Fibroblast of upper back skin (primary cell): ENCODE measurements at places on chromosomes 2 and 18.
A peak's percentile ranks its signal among the peaks of the same experiment; 100 is the strongest.

DNA sequence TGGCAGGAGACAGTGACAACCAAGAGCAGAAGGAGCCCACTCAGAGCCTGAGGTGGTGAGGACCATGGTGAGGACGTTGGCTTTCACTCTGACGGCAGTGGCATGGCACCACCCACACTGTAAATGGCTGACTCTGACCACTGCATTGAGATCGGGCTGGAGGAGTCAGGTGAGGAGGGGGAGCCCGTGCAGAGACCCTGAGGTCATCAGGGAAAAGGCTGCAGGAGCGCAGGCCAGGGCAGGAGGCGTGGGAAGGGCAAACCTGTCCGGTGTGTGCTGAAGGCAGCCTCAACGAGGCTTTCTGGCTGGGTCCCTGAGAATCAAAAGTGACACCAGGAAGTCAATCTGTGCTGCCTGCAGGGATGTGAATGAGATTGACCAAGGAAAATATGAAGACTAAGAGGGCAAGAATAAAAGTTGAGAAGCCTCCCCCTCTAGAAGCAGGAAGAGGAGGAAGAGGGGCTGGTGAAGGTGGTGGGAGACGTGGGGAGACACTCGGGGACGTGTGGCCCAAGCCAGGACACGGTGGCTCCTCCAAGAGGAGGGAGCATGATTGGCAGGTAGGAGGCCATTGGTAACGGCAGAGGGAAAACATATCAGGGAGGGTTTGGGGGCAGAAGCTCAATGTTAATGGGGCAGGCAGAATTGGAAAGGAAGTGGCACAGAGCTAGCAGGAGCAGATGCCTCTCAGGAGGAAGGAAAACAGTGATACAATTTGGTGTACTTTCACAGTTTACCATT is 2.0 kb upstream of the OR6B3 start:
- DNase-seq, result no peak

- no peak for DNase-seq
These were observed 5.3 kb upstream of the ACADL start for GRCh38 chr2:210230518-210230917.

GRCh38 chr2:164974221-164974620 is 18.9 kb upstream of the SLC38A11 start:
- no peak for DNase-seq

- DNase-seq, result no peak
These were observed 200.5 kb upstream of the HDAC4 start for GRCh38 chr2:239601201-239601851.

DNA sequence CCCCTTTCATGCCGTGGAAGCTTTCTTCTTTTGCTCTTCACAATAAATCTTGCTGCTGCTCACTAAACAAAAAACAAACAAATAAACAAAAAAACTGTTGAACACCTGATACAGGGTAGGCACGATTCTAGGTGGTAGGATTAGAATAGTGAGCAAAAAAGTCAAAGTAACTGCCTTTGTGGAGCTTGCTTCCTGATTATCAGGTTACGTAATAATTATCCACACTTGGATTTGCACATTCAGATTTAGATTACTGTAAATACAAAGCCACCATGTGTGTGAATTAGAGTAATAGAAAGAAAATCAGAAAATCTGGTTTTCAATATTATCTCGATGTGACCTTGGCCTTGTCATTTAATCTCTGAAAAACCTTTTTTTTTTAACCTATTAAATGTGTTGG is 307.1 kb downstream of the NRXN1 start:
- DNase-seq, result no peak

- peak; percentile 42 for DNase-seq
These were observed 86.7 kb downstream of the TTC27 start for GRCh38 chr2:32714521-32714920.

GRCh38 chr2:233244818-233245217 is 6.7 kb upstream of the ATG16L1 start:
- no peak for DNase-seq

DNA sequence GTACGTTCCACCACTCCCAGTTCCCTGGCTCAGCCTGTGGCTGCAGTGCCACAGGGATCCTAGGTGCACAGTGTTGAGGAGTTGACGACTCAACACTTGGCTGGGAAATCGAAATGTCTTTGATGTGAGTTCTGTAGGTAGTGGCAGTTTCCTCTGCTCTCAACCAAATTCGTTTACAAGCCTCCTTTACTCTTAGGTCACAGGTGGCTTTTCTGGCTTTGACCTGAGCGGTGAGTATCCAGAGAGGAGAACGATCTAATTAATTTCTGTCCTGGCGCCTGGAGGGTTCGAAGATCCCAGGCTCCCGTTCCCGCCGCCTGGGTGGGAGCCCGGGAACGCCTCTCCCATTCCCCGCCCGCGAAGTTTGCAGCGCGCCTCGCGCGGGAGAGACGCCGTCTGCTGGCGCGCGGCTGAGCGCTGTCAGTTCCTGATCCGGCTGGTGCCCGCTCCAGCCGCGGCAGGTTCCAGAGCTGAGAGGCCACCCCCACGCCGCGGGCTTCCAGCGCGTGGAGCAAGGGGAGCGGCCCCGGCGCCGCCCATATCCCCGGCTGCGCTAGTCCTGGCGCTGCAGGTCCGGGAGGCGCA is at the start of gene LAMA3:
TSS of gene LAMA3 (plus strand) at position 423 of the 585 bp plus-strand sequence. CDS start 231 bp downstream, outside the sequence.
- DNase-seq, result no peak

DNA sequence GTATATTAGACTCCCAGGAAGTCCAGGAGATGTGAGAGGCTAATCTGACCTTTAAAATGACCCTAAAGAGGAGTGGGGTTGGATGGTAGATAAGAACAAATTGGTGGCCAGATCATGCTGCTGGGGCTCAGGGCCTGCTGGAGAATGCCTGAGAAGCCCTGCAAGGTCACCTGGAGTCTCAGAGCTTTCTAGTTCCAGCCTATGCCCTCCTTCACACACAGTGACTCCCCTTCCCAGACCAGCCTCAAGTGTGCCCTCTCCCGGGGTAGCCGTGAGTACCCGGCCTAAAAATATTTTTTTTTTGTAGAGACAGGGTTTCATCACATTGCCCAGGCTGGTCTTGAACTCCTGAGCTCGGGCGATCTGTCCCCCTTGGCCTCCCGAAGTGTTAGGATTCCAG is 44.2 kb upstream of the FZD5 start:
- DNase-seq, result no peak

- DNase-seq, result no peak
These were observed 131.8 kb downstream of the BAZ2B start for GRCh38 chr2:159484532-159484931.

- no peak for DNase-seq
These were observed 158.6 kb downstream of the HNMT start for GRCh38 chr2:138122891-138123290.

DNA sequence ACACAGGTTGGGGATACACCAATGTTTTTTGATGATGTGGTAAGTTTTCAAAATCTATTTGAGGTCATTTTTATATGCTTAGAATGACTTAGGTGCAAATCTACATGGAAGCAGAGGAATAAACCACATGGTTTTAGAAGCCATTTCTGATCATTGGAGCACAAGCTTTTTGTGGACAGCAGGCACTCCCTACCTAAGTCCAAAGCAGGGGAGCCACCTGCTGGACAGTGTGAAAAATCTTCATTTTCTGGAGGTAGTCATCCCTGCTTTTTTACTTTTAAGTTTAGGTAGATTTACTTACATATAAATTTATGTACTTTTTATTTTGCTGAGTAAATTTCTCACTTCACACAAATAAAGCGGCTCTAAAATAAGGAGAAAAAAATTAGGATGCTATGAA is 323.2 kb downstream of the PLCL1 start:
- peak; percentile 72 for DNase-seq

DNA sequence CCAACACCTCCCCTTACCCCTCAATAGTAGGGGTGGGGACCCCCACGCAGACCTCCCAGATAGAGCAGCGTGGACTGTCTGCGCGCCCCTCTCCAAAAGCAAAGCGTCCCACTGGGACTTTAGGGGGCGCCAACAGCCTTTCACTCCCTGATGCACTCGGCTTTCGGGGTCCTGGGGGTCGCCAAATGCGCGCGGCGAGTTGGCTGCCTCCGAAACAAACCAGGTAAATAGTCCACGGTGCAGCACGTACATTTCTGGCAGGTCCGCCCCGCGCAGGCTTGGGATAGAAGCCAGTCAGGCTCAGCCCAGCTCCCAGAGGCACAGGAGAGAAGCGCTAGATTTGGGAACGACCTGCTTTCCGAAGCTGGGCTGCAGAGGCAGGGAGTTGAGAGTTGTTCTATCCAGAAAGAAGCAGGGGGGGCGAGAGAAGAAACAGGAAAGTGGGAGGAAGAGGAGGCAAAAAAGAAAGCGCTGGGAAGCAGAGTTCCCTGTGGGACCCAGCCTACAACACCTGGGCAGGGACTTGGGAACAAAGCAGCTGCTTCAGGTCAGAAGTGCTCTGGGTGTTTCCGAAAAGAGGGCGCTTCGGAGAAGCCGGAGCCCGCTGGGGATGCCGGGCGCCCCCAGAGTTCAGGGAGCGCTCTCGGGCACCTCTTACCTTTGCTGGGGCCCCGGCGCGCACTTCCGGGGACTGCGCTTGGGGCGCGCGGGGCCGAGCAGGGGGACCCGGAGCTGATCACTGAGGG is 544 bp downstream of the EVA1A start:
- DNase-seq, result peak; percentile 24

DNA sequence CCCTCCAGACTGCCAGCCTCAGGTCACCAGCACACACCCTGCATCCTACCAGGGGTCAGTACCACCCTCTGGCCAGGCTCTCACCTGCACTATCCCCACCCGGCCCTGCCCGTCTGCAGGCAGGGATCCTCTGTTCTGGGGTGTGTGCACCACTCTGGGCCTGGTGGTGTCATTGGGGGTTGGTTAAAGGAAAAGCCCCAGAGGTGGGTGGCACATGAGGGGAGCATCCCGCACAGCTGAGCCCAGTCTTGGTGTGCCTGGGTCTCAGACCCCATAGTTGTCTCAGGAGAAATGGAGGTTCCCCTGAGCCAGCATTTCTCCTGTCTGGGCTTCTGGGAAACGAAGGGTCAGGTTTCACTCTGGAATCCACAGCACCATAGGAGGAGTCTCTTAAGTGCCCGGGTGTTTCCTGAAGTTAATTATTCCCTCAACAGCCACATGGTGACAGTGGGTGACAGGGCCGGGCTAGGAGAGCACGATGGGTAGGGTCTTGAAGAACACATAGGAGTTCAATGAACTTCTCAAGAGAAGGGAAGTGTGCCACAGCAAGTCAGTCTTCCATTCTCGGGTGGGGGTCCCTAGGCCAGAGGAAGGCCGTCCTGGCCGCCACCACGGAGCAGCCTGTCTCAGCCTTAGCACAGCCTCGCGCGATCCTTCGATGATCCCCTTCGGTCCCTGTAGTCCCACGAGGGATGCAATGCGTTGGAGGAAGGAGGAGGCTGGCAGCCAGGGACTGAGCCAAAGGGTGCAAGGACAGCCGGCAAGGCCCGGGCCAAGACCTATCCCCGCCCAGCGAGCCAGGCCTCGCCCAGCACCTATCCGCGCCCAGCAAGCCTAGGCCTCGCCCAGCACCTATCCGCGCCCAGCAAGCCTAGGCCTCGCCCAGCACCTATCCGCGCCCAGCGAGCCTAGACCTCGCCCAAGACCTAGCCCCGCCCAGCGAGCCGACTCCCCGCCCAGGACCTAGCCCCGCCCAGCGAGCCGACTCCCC is 1.1 kb upstream of the FARP2 start:
- DNase-seq, result peak; percentile 49

DNA sequence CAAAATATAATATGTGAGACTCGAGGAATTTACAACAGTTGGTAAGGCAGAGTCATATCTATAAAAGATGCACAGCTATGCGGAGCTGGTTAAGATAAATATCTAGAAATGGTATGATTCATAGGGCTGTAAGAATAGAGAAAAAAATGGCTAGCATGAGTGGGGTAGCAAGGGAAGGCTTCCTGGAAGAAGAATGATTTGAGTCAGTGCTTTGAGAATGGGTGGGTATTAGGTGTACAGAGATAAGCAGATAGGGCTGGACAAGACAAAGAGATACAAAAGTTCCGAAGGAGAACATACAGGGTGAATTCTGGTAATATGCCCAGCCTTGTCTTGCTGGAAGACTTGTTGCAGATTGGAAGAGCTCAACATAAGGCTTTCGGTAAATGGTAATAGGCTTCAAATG is 291.5 kb upstream of the CCDC68 start:
- peak; percentile 75 for DNase-seq

GRCh38 chr18:24076950-24077349 is 61.9 kb upstream of the CABYR start:
- no peak for DNase-seq

DNA sequence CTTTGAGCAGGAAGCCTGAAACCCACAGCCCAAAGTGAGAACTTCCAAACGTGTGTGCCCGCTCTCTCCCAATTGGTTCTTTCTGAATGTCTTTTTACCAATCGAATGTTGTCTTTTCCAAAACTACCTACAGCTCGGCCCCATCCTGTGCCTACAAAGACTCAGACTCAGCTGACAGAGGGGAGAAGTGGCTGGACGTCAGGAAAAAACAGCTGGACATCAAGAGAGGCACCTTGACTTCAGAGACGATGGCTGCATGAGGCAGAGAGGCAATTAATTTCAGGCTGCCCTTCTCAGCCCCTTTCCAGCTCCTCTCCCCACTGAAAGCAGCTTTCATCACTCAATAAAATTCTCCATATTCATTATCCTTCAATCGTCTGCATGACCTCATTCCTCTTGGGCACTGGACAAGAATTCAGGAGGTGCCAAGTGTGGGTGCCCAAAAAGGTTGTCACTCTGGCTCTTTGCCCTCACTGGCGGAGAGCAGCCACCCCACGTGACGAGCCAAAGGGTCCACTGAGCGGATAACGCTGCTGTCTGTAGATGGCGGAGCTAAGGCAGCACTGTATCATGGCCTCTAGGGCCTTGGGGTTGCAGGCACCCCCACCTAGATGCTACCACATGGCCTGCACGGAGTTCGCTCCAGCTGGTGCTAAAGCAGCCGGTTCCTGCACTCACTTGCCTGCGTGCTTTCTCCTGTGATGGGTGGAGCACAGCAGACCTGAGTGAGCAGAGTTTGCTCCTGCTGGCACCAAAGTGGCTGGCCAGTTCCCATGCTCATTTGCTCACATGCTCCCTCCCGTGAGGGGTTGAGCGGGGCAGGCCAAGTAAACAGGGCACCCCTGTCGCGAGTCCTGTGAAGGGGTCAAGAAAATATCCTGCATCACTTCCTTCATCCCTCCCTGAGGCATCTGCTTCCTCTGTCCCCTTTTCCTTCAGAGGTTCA is 37.9 kb downstream of the FAM210A start:
- no peak for DNase-seq

- no peak for DNase-seq
These were observed 223.6 kb downstream of the SLC8A1 start for GRCh38 chr2:40228310-40228709.

DNA sequence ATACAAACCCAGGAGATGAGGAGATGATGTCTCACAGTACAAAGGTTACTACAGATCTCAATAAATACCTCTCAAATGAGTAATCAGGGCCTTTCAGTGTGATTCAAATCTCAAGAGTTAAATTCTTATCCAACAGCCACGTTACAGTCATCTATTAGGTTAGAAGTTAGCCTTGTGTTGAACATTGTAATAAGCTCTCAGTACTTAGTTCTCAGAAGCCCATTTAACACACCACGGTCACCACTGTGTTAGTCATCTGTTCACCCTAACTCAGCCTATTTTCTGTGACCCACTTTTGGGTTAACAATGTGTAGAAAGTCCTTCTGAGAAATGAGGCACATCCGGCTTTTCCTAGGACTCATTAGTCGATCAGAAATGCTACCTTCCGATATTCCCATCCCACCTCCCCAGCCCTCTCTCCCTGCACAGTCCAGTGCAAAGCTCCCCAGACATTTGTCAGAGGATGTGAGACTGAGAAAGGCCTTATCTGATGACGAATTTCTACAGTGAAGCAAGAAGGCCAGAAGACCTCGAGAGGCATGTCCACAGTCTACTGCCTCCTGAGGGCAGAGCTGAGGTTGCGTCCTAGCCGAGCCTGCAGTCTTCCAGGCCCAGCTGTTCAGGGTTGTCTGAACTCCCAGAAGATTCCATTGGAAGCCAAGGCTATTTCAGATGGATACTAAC is 92.6 kb downstream of the ACTR2 start:
- peak; percentile 93 for DNase-seq

GRCh38 chr18:59893971-59894370 is 5.8 kb upstream of the PMAIP1 start:
- DNase-seq, result no peak
